ENCODE measurements at places on chromosomes 4 and X.

GRCh38 chr4:82851885-82852750 is 38.8 kb downstream of the SEC31A start:
- DNase-seq = no peak

DNA sequence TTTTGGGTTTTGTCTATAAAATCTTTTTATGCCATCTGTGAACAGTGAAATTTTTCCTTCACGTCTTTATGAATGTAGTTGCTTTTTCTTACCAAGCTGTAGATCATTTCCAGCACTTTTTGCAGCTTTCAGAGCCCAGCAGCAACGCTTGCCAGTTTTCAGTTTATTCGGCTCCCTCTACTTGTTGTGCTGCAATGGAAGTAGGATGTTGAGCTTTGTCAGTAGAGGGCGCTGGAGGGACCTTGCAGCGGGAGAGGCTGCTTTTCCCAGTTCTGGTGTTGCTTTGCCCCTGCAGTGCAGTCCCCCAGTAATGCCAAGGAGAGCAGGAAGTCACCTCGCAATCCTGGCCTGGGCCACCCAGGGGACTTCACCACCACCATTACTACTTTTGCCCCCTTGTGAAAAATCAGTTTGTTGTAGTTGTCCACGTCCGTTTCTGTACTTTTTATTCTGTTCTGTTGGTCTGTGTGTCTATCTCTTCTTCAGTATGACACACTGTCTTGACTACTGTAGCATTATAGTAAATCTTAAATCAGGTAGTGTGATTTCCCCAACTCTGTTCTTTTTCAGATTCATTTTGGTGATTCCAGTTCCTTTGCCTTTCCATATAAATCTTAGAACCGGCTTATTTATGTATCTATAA is 21.8 kb downstream of the CMC4 start:
- no peak for DNase-seq

GRCh38 chr4:111494971-111495370 is 650.3 kb upstream of the FAM241A start:
- DNase-seq = no peak

GRCh38 chrX:2627272-2627867 is 63.7 kb upstream of the CD99 start:
- DNase-seq = no peak

DNA sequence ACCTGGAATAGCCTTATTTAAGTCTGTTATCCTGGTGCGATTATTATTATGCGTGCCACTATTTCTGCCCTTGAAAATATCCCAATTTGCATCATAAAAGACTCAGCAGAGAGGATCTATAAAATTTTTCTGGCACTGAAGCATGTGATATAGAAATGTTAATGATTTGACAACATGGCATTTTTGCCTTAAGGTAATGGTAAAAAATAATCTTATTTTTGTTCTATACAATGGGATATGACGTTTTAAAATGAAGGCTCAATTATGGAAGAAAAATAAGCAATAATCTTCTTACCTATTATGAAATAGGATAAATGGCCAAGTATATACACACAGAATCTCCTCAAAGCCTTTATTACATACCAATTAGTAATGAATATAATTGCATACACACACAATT is 113.5 kb downstream of the PDGFC start:
- DNase-seq = no peak

GRCh38 chrX:39158801-39159657 is 357.8 kb downstream of the MID1IP1 start:
- no peak for DNase-seq
